Muscle of arm (tissue), 14 donors: ENCODE measurements at places on chromosomes 16 and 17. TPM values are rescaled to one million over a fixed set of nuclear protein-coding genes. Genes with fewer than 3 reads are reported as not detected.

The XYLT1 gene
- polyA plus RNA-seq: 6.3 TPM

The DCXR gene
- 54.2 TPM for polyA plus RNA-seq

The RNF43 gene
- polyA plus RNA-seq: 0.08 TPM

- DNase-seq: no peak
Measured at GRCh38 chr16:13120557-13120956, 219.2 kb downstream of the SHISA9 start.
